ENCODE measurements at places on chromosomes 5 and 9. TPM values are rescaled to one million over a fixed set of nuclear protein-coding genes. Genes with fewer than 3 reads are reported as not detected.

- DNase-seq, result no peak
Observed at GRCh38 chr9:94894094-94894699, 167.7 kb downstream of the AOPEP start.

Gene CD72
- total RNA-seq, result 6.7 TPM

Gene TCF7
- 0.81 TPM for total RNA-seq

DNA sequence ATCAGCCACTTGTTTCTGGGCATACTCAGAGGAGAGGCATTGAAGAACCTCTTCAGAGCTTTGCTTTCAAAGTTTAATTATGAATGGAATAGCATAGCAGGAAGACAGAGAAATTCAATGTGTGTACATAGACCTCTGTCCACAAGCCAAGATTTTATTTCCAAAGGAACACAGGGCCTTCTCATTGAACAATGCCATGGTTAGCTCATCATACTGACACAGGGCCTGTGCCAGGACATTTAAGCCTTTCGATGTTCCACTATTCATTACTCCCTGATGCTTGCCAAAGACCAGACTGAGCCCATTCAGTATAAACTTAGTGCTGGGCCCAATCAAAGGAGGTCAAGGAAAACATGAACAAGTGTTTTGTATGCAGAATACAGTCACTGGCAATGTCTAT lies 280.8 kb downstream of the FBXL17 start:
- no peak for DNase-seq

DNA sequence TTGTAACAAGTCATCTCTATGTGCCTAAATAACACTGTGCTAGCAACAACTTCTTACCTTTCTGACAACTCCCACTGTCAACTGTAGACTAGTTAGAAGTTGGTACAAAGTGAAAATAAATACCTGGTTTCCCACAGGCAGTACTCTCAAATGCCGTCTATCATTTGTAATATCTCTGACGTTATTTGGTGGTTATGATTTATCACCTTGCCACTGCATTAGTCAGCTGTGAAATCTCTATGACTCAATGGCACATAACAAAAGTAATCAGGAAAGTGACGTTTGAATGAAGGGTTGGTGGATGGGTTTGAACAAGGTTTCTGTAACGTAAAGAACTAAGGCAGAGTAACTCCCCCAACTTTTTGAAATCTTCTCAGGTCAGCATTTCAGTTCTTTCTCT lies 592.3 kb downstream of the MAT2B start:
- DNase-seq, result no peak
